ENCODE measurements at places on chromosomes 3 and 15. TPM values are rescaled to one million over a fixed set of nuclear protein-coding genes. Genes with fewer than 3 reads are reported as not detected.

- no peak for DNase-seq
Observed at GRCh38 chr3:188133646-188134045, 20.3 kb upstream of the LPP start.

Gene APBA2
- total RNA-seq, result 34.1 TPM

Gene DNAJC13
- total RNA-seq, result 31.4 TPM

Gene FETUB
- not detected for total RNA-seq

Gene SRGAP3
- 1.3 TPM for total RNA-seq

DNA sequence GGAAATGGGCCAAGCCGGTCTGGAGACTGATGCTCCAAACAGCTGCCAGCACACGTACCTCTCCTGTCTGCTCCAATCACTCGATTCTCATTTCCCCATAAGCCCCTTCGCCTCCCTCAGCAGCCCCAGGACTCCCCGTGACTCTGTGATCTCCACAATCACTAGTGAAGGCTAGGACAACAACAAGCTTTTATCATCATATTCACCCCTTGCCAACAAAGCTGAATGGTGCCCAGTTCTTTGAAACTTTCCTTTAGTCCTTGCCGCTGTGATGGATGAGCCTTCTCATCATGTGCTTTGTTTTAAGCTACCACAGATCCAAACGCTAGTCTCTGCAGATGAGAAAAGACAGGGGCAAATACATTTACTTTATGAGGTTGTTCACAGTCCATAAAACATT is 242.0 kb downstream of the SV2B start:
- DNase-seq, result no peak

Gene FBXW12
- total RNA-seq, result not detected

Gene PRKAR2A
- total RNA-seq, result 45.2 TPM

- DNase-seq, result no peak
Observed at GRCh38 chr15:62128916-62129315, 36.2 kb downstream of the C2CD4B start.

- no peak for DNase-seq
Observed at GRCh38 chr3:193124861-193125260, 116.2 kb upstream of the PLAAT1 start.

DNA sequence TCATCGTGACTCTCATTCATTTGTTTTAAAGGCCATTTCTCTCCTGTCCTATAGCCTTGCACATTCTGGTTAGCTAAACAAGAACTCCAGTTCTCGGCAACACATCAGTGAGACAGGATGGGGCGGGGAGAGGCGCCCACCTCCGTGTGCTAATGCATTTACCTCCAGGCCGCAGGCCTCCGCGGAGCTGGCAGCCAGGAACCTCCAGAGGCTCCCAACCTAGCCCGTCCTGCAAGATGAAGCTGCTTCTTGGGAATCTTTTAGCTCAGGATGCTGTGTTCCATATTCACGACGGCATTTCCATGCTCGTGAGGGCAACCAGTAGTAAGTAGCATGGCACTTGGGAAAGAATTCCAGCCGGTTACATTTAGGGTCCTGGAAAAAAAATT is 47.9 kb downstream of the RGMA start:
- no peak for DNase-seq

- no peak for DNase-seq
Observed at GRCh38 chr15:84598250-84598649, 2.6 kb upstream of the ZSCAN2 start.
